ENCODE measurements at places on chromosomes 7 and 10.

DNA sequence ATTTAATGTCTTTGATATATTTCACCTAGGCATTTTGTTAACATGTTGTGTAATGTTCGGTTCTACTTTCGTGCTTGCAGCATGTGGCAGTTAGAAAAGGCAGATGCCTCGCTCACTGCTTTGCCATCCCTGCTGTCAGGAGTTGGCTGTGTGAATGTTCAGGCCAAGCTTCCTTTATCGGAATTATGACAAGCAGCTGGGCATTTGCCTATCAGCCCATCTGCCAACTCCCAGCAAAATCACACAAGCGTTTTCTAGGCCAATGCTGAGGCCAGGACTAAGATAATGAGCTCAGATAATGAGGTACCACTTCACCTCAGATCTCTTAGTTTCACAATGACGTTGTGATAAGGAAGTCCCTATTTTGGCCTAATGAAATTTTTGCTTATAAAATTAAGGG is 212.7 kb upstream of the FAM3C start:
- no peak for DNase-seq

DNA sequence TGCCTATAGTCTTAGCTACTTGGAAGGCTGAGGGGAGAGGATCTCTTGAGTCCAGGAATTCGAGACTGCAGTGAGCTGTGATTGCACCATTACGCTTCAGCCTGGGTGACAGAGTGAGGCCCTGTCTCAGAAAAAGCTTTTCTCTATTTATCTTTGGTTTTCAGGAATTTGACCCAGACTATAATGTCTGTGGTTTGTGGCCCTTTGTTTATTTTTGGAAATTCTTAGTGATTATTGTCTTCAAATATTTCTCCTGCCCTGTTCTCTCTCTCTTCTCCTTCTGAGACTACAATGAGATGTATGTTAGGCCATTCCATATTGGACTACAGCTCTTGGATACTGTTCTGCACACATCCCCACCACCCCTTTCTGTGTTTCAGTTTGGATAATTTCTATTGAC is 4.7 kb downstream of the MUC12 start:
- DNase-seq: no peak

DNA sequence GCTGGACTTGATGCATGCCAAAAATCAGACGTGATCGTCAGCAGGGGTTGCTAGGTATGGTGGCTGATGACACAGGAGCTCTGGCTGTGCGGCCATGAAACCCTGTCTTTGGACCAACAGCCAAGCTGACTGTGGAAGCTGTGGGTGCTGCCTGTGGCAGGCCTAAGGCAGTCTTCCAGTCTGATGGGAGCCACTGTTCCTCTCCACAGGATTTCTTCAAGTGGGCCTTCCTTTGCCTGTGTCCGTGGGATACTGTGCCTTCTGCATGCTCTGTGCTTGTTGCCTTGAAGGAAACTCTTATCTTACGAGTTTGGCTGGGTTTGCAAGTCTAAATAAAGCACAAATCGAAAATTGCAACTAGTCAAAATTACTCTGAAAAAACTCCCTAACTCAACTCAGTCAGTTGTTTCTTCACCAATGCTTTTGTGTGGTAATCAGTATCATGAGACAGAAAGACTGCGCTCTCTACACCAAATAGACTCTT is 101.9 kb upstream of the PDLIM1 start:
- DNase-seq: no peak

GRCh38 chr10:58943256-58943890 is 233.1 kb upstream of the PHYHIPL start:
- no peak for DNase-seq

- DNase-seq: peak; percentile 64
Measured at GRCh38 chr10:128526791-128527375, 400.7 kb upstream of the MKI67 start.

DNA sequence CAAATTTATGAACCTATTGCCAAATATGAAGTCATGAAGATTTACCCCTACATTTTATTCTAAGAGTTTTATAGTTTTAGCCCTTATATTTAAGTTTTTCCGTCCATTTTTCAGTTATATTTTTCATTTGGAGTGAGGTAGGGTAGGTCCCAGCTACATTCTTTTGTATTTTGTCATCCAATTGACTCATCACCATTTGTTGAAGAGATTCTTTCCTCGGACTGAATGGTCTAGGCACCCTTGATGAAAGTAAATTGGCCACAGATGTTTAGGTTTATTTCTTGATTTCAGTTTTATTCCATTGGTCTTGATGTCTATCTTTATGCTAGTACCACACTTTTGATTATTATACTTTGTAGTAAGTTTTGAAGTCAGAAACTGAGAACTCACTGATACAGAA is 22.7 kb downstream of the CYP2C19 start:
- DNase-seq: no peak
